ENCODE measurements at places on chromosomes 7 and 10. TPM values are rescaled to one million over a fixed set of nuclear protein-coding genes. Genes with fewer than 3 reads are reported as not detected.

The LRRD1 gene
- total RNA-seq: under 0.01 TPM

The IDI2 gene
- total RNA-seq: not detected

The ACTR3C gene
- 9.5 TPM for total RNA-seq

The CPED1 gene
- 2.3 TPM for total RNA-seq

The PVRIG gene
- not detected for total RNA-seq

The PON1 gene
- not detected for total RNA-seq

The SPDYE1 gene
- total RNA-seq: not detected

The C7orf33 gene
- total RNA-seq: not detected

The SYT15 gene
- 0.51 TPM for total RNA-seq

The ACBD7 gene
- 0.85 TPM for total RNA-seq

Measured in dermis blood vessel endothelial cell (primary cell).